ENCODE measurements at places on chromosomes 12 and 14.

DNA sequence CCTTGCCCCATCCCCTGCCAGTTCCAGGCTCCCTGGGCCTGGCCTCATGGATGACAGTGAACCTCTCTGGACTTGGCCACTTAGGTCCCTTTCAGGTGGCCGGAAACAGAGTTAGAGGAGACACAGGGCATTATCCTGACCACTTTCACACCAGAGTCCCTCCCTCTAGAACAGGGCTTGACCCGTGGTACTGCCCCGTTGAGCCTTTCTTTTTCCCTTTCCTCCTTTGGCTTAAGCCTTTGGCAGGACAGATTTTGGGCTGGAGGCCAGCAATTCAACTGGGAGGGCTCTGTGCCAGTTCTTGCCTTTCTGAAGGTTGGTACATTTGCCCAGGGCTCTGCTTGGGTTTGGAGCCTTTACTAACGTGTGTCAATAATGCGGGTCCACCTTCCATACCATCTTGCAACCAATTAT lies 22.8 kb downstream of the TPCN1 start:
- no peak for DNase-seq

DNA sequence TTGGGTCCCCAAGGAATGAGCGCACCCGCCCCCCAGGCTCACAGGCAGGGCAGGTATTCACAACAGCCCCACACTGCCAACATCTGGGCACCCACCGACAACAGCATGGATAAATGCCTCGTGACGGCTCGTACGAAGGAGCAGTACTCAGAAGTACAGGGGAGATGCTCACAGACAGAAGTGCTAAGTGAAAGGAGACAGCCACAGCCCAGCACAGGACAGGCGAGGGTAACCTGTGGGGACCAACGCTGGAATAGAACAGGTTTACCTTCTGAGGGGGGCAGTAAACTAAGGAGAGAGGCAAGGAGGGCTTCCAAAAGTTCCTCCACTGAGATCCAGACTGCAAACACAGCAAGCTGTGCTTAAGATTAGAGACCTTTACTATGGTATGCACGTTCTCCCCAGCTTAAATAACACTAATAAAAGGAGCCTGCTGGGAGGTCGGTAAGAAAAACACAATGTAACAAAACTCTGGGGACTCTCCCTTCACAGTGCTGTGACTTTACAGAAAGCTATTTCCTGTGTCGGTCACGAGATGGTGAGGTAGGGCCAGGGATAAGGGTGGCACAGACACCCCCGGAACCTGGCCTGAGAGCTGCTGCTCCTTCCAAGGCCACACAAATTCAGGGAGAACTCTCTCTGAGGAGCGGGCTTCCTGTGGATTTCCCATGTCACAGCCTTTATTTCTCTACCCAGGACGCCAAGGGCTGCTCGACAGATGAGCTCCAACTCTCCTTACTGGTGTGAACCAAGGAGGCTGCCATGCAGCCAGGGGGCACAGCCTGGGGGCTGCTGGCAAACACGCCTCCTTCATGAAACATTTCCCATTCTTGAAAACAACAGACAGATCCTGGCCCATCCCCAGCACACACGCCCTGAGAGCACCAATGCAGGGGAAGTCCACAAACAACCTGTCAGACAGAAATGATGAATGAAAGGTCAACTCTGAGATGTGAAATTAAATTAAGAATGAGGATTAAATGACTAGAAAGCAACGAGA lies 26.3 kb downstream of the SLC15A4 start:
- DNase-seq = no peak

- no peak for DNase-seq
Measured at GRCh38 chr14:63249092-63249491, 44.8 kb downstream of the RHOJ start.

GRCh38 chr12:106108185-106108835 lies 30.4 kb downstream of the NUAK1 start:
- no peak for DNase-seq

DNA sequence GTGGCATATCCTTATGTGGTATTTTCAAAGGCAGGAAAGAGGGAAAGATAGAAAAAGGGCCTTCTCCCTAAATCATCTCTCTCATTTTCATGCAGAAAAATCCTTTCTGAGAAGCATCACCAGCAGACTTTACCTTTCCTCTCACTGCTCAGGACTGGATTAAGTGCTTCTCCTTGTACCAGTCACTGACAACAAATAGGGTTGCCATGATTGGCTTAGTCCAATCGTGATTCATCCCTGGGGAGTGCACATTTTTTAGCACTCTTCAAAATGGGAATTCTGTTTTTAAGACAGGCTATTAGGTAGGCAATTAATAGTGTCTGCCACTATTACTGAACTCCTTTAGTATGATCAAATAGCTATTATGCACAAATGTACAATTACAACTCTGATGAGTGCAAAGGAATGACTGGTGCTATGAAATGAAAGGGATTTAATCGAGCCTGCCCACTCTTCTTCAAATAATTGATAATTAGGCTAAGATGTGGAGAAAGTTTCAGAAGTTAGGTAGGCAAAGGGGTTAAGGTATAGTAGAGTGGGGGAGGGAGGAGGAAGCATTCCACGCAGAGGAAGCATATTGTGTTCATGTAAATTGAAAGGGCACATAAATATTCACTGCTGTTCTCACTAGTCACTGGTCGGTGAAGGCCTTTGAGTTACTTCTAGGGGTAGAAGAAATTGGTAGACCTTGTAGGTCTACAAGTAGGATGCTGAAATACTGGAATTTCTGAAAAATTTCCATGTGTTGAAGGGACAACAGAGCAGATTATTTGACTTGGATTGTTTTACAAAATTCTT lies 84.0 kb downstream of the MSRB3 start:
- no peak for DNase-seq

- DNase-seq = no peak
Measured at GRCh38 chr12:143964-144649, 69.8 kb downstream of the SLC6A12 start.

- DNase-seq = no peak
Measured at GRCh38 chr12:66304296-66304900, 2.1 kb downstream of the HELB start.

DNA sequence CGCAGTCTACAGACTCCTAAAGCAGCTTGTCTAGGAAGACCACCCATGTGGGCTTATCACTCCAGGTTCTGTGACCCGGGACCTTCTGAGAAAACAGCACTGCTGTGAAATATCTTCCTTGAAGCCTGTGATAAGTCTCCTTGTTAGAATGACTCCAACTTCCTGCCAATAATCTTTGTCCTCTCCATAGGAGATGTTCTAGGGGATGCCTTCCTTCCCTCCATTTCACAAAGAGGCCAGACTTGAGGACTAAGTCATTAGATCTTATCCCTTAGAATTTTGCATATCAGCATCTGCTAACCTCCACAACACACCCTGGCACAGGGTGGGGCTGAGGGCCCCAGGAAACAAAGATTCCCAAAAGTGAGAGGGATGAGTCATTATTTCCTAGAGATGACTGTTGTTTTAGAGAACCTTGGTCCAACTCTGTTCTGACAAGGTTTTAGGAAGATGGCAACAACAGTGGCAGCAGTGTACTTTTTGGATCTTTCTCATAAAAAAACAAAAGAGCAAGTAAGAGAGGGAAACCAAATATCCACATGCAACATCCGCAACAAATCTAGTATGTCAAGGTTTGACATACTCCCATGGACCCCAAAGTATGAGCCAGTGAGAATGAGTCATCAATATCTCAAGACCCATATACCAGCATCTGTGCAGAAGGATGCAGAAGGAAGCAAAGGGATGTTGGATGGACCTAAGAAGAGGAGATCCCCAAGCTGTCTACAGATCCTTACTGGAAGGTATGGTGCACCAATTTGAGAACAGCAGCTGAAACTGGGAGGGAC lies 6.0 kb downstream of the LTB4R start:
- no peak for DNase-seq

DNA sequence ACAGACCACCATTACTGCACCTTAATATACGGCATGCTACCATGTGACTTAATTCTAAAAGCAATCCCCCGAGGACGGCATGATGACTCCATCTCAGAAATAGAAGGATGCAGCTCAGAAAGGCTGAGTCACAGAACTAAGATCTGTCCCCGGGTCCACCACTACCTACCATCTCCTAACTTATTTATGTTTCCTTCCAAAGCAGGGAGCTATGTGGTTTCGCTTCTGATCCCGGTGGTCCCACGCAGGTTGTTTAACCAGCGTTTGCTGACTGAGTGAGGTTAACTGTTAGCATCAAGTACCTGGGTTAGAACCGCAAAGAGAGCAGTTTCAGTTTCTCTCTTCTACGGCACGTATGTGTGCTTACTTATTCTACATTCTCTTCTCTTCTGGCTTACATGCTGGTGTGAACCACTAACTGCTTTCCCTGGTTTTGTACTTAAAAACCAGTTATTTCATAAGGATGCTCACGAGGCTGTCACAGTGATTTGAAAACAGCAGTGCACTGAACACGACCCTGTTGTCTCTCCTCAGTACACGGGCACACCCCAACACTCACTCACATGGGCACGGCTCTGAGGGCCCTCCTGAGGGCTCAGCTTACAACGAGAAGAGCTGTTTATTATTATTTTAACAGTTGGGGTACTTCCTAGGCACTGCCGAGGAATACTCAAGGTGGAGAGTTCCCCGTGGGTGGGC lies 66.7 kb downstream of the CCDC88C start:
- DNase-seq = peak; percentile 59

DNA sequence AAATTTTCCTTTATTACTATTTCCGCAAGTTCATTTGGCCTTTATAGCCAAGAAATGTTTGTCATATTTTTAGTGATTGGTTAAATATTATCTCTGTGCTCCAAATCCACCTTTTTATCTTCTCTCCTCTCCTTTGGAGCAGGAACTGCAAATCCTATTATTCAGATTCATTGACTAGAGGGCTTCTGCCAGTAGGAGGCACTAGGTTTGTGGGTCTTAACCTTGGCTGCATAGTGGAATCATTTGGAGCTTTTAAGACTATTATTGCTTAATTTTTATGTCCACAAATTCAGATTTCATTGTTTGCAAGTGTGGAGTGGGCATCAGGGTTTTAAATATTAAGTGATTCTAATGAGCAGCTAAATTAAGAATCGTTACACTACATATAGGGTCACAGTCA lies 75.3 kb upstream of the SYT10 start:
- DNase-seq = no peak

- DNase-seq = no peak
Measured at GRCh38 chr12:19093218-19093617, 36.3 kb upstream of the PLEKHA5 start.

GRCh38 chr12:83018088-83018487 lies 331.4 kb downstream of the TMTC2 start:
- DNase-seq = no peak

GRCh38 chr12:325906-326305 lies 63.2 kb downstream of the KDM5A start:
- DNase-seq = no peak

DNA sequence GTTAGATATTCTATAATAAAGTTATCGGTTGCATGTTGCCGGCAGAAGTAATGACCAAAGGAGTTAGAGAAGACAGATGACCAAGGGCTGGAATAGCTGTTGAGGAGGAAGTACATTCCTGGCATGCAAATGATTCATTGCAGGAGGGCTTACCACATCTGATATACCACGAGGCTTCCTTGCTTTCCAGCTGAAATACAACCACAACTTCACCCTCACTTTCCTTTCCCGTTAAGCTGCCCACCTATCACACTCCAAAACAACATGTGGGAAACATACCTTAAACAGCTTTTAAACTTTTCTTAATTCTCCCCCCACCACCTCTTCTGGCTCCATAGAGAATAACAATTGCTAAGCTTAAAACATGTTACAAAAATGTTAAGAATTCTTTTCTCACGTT lies 594.1 kb downstream of the NRXN3 start:
- no peak for DNase-seq

DNA sequence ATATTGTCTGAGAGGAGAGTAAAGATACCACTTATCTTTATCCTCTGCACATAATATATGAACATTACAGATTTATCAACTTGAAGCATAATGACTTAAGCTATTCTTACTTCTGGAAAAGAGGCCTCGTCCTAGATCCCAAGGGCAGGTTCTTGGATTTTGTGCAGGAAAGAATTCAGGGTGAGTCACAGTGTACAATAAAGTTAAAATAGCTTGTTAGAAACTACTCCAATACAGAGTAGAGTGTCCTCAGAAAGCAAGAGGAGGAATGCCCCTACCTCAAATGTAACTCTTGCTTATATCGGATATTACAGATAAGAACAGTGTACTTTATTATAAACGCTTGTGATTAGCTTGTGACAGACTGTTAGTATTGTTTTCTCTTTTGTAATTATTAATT lies 41.9 kb upstream of the ABCC9 start:
- DNase-seq = no peak

- DNase-seq = no peak
Measured at GRCh38 chr12:56130876-56131275, 2.8 kb downstream of the ESYT1 start.

DNA sequence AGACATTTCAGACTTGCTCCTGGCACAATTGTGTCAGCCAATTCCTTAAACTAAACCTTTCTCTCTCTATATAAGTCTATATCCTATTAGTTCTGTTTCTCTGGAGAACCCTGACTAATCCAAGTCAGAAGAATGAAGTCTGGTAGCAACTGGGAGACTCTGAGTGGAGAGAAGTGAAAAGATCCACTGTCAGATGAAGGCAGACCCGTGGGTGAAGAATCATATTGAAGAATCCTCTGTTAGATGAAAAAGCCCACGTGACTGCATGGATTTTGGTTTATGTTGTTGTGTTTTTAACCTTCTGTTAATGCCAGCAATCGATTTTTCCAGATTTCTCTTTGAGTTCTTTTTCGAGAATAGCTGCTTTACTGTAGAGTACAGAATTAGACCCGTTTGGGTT lies 29.5 kb upstream of the APOLD1 start:
- no peak for DNase-seq

GRCh38 chr12:127165567-127166392 lies 1101.2 kb upstream of the TMEM132C start:
- DNase-seq = peak; percentile 84

- DNase-seq = no peak
Measured at GRCh38 chr12:55041345-55042055, 21.7 kb downstream of the NEUROD4 start.

GRCh38 chr14:84208451-84208850 lies 1321.5 kb upstream of the FLRT2 start:
- DNase-seq = no peak

- peak; percentile 87 for DNase-seq
Measured at GRCh38 chr12:3752741-3753486, at the start of gene CRACR2A. Gene CRACR2A (minus strand): TSS chr12:3753109. CDS start chr12:3696999, 56,110 bp downstream.

- no peak for DNase-seq
Measured at GRCh38 chr14:31414190-31414833, 6.0 kb downstream of the HEATR5A start.

DNA sequence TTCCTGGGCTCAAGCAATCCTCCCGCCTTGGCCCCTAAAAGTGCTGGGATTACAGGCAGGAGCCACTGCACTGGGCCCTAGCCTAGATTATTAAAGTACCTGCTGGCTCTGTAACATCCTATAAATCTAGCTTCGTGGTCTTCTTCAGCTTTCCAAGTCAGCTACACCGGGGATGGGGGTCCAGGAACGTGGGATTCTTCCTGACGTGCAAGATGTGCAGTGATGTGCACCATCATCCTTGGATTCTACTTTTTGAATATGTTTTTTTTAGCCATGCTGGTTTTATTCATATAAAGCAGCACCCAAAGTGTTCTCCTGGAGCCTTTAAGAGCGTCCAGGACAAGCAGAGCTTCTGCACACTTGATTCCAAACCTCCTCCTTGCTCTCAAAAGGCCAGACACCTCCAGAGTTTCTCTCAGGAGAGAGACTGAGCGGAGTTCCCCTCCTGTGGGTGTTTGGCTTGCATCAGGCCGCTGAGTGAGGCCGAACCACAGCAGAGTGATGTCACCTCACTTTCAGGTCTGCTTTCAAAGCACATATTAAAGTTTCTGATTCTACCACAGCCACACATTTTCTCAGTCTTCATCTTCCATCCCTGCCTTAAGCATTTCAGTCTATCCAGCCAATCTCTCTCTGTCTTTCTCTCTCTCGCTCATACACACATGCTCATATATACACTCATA lies 33.4 kb downstream of the VCPKMT start:
- DNase-seq = peak; percentile 81

- DNase-seq = no peak
Measured at GRCh38 chr12:71645268-71645667, 18.4 kb downstream of the ZFC3H1 start.
